ENCODE measurements at places on chromosomes 5 and 9.

GRCh38 chr5:142197098-142197497 is 88.5 kb downstream of the NDFIP1 start:
- no peak for DNase-seq

GRCh38 chr5:141757402-141757801 is 75.4 kb upstream of the ARAP3 start:
- no peak for DNase-seq

- DNase-seq: no peak
Observed at GRCh38 chr5:133164759-133165158, 112.9 kb downstream of the HSPA4 start.

DNA sequence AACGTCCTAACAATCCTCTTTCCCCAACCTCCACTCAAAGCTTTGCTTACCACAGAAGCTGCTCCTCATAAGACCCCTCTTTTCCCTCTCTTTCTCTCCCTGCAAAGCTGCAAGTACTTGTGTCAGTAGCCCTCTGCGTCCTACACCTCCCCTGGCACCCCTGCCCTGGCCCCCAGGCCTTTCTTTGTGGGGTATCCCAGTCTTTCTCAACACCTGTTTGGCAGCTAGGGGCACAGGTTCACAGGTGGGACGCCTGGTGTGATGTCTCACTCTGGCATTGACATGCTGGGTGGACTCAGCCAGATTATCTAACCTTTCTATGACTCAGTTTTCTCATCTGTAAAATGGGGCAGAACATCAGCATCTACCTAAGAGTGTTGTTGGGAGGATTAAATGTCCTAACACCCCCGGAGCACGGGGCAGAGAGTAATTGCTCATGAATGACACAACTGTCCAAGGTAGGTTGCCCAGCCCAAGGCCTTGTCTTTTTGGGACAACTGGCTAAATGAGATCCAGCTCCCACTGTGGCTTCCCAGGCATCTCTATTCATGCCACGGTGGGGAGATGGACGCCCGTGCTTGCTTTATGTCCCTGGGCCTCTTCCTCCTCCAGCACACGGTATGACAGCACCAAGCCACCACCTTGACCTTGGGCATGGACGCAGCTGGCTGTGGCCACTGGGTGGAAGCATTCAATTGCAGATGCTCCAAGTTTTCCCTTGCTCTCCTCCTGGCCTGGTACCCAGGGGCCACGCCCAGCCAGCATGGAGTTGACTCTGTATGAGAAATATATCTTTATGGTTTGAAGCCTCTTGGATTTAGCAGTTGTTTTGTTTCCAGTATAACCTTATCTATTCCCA is 190.4 kb downstream of the RGS3 start:
- DNase-seq: no peak

DNA sequence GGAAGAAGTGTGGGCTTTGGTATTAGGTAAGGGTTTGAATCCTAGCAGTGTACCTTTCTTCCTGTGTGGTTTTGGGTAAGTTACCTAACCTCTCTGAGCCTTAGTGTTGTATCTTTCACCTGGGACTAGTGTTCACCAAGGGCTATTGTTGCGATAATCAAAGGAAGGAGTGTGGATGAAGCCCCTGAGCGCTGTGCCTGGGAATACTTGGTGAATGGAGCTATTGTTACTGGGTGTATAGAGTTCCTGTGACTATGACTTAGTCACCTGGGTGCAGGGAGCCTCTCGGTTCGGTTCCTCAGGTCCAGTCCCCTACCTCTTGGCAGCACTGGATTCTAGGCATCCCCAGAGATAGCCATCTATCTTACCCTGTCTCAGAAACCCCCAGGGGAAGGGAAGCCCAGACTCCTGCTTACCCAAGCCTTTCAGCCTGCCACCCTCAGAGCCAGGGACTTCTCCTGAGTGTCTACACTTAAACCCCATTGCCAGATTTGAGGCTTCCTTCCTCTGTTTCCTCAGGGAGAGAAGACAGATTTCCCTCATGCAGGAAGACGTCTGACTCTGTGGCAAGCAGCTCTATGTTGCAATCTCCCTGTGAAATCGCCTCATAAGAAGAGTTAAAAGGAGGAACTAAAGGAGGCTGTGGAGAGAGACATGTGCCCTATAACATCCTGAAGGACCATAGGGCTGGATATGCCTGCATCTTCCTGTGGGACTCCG is 181.0 kb upstream of the PITX1 start:
- DNase-seq: peak; percentile 8

- no peak for DNase-seq
Observed at GRCh38 chr5:132277971-132278853, 16.0 kb upstream of the SLC22A4 start.

- no peak for DNase-seq
Observed at GRCh38 chr9:114929201-114929600, 1.2 kb downstream of the TNFSF8 start.

DNA sequence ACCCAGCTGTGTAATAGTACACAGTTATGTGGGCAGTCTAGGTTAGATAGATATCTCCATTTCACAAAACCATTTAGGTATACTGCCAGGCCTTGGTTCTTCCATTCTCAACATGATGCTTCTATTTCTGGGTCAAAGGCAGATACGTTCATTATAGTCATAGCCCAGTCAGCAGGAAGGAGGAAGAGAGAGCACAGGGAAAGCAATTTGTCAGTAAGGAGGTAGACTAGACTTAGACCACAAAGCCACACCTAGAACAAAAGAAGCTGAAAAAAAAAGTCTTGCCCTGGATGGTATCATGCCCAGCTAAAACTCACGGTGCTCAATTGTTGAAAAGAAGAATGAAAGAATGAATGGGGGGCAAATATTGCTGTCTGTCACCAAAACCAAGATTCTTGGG is 7.6 kb downstream of the INVS start:
- no peak for DNase-seq

- DNase-seq: peak; percentile 82
Observed at GRCh38 chr5:132369474-132370180, at the start of gene SLC22A5. TSS of gene SLC22A5 (plus strand) at chr5:132369710. CDS start at chr5:132369973, 263 bp downstream.

DNA sequence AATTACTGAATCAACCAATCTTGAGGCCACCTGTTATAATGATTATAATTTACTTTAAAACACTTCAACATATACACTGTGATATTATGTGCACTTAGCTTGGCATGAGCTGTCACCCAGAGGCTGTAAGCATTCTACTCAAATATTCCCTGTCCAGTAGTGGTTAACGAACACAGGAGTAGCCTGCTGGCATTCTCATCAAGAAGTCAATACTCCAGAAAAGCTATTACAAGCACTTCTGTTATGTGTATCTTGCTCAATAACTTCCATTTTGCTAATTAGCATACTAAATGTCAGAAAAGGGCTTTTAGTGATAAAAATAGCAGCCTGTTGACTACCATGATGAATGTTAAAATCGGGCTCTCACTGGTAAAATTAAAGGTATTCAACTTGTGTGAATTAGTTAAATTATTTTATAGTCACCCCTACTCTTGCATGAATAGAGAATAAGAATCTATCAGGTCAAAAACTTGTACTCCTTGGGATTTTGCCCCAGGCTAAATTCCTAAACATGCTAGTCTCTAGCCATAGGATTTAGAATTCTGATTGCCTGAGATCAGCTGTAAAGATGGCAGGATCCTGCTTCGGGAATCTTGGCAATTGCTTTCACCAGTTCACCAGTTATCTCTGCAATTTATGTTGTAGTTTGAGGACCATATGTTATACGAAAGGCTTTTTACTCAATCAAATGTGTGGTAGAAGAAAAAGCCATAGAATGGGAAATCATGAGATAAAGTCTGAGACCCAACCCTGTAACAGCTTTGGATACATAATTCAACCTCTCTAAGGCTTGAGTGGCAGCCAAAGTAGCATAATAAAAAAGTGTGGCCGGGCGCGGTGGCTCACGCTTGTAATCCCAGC is 43.4 kb upstream of the PAM start:
- DNase-seq: no peak

DNA sequence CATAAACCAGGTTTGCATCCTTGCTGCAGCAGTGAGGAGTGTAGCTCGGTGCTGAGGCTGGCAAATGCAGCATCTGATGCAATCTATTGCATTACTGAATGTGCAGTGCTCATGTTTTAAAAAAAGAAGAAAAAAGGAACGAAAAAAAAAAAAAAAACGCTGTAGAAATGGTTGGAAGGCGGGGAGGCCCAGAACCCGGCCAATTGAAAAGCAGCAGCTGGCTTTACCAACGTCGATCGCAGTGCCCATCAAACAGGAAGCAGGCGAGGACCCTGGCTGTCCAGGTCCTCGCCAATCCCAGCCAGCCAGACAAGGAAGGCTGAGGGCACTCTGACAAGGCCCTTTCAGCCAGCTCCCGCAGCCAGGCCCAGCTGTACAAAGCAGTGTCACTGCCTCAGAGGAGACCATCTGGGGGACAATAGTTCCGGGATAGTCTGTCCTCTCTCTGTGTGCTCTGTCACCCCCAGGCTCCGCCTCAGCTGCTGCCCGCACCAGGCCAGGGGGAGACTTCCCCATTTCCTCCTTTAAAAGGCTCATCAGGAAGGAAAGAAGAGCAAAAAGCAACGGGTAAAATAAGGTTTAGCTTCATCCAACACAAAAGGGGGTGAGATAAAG is 21.8 kb upstream of the CPEB4 start:
- DNase-seq: no peak

- no peak for DNase-seq
Observed at GRCh38 chr9:128138001-128138400, 10.5 kb upstream of the PTGES2 start.

DNA sequence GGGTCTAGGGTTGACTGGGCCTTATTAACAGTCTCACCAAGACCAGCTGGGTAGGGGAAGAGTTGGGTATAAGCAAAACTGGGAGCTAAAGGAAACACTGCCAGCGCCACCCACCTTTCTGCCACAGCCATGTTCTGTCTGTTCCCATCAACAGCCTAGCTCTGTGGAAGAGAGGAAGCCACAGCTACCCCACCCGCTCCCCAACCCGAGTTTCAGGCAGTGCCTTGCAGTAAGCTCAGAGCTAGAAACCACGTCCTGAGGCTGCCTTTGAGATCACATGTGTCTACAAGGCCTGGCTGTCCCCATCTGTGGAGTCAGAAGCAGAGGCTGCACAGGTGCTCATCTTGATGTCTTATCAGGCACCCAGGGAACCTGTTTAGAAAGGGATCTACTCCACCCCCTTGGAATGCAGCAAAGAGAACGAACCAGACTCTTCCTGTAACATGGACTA is 15.3 kb downstream of the HNRNPH1 start:
- DNase-seq: no peak

- no peak for DNase-seq
Observed at GRCh38 chr5:140311011-140311467, 8.1 kb upstream of the PFDN1 start.

DNA sequence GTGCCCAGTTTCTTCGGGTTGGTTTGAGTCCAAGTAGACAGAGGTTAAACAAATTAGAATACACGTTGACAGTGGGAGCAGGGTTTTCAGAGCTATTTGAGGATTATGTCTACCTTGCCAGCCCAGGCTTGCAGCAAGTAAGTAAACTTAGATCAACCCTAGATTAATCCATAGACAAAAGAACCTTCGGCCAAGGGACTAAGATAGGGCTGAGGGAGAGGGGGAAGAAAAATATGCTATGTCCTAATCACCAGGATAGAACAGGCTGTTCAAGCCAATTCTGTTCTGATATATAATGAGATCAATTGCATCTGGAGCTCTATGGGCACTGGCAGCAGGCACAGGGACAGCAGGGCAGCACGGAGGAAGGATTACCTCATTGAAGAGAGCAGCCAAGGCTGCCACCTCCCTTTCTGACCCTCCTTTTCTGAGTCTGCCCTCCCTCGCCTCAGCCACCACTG is 377.7 kb downstream of the PIK3R1 start:
- DNase-seq: no peak

DNA sequence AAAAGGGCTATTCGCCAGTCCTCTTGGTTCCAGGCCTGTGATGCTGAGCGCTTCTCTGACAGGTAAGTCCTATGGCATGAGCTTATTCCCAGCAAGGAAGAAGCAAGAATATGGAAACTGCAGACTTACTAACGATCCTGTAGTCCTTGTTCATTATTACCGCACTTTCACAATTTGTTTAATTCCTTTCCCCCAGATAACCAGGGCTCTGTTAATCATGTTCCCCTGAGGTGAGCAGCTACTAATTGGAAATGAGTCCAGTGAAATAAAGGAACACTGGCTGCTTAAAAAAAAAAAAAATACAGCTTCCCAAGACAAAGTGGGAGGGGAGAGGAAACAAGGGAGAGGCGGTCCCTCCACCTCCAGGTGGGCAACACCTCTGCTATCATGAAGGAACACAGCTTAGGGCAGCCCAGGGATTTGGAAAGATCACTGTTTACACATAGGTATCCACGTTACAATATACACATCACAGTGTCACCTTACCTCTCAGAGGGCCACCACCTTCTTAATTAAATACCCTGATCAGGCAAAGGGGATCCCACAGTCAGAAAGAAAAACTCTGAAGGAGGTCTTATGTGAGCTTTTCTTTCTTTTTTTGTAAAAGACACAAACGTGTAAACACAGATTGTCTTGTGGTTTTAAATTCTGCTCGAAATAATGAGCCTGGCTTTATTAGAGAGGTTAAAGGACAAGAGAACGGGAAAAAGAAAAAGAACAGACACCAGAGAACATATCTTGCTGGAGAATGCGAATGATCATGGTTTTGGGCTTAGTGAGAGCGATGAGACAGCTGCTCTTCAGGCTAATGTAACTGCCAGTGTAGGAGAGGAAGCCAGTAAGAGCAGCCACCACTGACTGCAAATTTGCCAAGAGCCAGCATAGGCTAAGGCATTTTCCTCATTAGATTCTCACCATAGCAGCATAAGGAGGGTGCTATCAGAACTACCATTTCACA is 258.6 kb downstream of the CRB2 start:
- DNase-seq: no peak

GRCh38 chr9:6557883-6558616 is 87.5 kb downstream of the GLDC start:
- DNase-seq: no peak

DNA sequence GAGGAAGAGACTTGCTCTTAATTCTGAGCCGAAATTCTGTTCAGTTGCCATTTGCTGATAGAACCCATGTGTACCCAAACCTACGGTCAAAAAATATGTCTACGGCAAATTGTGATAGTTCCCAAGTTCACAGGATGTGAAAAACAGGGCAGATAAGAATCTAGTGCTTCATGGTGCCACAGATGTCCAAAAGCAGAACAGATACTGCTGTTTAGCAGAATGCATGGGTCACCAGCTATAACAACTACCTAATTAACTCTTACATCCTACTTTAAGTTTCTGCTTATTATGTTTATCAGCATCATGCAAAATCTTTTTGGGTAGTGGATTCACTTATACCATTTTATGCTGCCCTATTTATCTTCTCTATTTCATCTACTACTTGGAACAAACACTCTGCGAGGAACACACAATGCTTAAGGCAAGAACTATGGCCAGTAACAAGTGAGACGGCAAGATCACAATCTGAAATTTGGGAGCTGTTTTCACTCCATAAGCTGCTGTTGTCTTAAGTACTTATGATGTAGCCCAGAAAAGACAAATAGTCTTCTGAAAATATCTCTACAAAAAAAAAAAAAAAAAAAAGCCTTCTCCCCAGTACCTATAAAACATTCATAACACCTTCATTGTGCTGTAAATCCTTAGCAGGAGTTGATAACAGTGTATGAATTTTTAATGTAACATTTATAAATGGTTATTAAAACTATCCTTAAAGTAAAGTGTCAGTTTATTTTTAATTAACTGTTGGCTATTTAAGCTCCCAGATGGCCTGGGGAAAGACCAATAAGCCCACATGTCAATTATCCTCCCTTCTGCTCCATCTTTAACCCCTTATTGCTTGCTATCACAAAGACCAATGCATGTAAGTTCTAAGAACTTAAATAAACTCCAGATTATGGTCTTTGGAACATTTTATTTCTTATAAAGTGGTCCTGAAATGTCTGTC is 232.3 kb downstream of the TLR4 start:
- no peak for DNase-seq

- no peak for DNase-seq
Observed at GRCh38 chr5:59684388-59685190, 208.9 kb downstream of the PDE4D start.
